ENCODE measurements at places on chromosomes 5 and 9.

- no peak for DNase-seq
Observed at GRCh38 chr9:120368799-120369198, 211.2 kb downstream of the CDK5RAP2 start.

- no peak for DNase-seq
Observed at GRCh38 chr5:112684737-112685136, 52.9 kb upstream of the APC start.

- DNase-seq, result no peak
Observed at GRCh38 chr9:92180669-92181181, 65.5 kb upstream of the SPTLC1 start.

DNA sequence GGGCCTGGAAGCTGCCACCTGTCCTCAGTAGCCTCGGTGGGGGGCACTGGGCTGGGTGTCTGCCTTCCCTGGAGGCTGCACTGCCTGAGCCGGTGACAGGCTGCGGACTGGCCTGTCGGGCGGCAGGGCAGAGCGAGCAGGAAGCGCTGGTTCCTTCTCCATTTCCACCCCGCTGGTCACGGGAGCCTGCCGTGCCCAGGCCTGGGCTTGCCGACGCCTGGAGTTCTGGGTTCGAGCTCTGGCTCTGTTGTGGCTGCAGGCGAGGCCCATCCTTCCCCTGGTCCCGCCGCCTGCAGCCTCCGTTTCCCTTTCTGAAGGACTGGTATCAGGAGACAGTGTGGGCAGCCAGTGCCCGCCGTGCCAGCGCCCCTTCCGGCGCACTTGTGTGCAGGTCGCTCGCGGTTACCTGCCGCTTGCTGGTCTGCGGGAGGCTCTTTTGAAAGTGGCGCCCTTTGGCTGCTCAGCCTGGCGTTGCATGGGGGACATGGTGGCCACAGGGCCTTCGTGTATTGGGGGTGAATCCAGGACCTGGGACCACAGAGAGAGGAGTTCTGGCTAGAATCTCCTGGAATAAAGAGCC, 34.0 kb downstream of the RXRA start:
- DNase-seq, result no peak

DNA sequence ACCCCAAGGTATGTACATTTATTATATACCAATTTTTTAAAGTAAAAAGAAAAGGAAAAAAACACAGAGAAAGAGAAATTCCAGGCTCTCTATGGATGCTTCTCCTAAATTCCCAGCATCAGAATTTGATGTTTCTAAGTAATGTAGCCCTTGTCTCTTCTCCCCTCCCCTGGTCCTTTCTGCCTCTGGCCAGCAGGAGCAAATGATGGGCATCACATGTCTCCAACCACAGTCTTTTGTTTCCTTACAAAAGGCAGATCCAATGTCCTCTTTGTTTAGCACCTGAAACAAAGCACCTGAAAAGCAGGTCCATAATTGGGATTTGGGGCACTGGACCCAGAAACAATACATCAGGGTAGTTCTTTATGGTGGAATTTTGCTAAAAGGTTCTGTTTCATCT, 50.4 kb upstream of the APC start:
- no peak for DNase-seq

- DNase-seq, result no peak
Observed at GRCh38 chr9:68730570-68731235, 25.7 kb downstream of the PIP5K1B start.

DNA sequence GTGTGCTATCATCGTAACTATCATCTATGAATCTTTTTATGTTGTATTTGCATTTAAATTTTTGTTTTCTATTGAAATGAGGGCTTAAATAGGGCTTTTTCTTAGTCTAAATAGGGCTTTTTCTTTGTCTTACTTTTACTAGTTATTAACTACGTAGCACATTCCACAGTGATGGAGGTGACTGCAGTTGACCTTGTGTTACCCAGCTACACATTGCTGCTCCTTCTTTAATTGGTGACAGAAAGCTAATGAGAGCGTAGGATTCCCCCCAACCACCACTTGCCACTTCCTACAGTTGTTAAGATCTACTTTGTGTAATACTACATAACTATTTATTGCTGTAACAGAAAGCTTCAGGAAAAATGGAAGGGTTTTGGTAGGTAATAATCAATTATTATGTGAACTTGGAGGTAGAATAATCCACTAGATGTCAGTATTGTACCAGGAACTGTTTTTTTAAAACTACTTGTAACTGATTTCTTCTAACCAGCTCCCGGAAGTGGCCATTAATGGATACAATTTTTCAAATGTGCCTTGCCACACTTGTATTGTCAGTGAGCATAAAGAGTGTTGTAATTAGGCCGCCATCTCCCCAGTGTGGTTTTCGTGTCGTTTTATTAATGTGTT, 18.0 kb downstream of the MTRR start:
- DNase-seq, result no peak

DNA sequence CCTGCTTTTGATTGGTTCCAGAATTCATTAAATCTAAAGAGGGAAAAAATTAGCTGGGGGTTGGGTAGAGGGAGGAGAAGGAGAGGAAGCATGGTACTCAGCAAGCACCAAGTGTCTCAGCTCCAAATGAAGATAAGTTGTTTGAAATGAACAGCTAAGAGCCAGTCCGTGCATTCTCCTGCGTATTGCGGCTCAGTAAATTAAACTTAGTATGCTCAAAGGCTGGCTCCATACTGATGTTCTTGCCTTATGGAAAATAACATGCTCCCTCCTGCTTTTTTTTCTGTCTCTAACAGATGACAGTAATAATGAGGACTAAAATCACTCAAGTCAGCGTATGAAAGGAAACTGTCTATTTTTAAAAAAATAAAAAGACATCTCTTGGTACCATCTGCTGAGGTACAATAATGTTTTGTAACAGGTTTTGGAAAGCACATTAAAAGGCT, 161.0 kb downstream of the SPATA31D1 start:
- DNase-seq, result no peak

GRCh38 chr9:85402551-85402950, 339.2 kb downstream of the AGTPBP1 start:
- no peak for DNase-seq
